Pancreas (tissue), 10 donors: ENCODE measurements at places on chromosomes 6 and 20. TPM values are rescaled to one million over a fixed set of nuclear protein-coding genes. Genes with fewer than 3 reads are reported as not detected.
A peak's percentile ranks its signal among the peaks of the same experiment; 100 is the strongest.

The FRK gene
- total RNA-seq = 11.6 TPM

The NOX3 gene
- not detected for total RNA-seq

The CD24 gene
- total RNA-seq = 694 TPM

The ARMH2 gene
- total RNA-seq = not detected

The BNIP5 gene
- 0.23 TPM for total RNA-seq

The C6orf58 gene
- total RNA-seq = 0.34 TPM

The KCNK16 gene
- total RNA-seq = 1.7 TPM

The SYNDIG1 gene
- total RNA-seq = 0.23 TPM

The UBR2 gene
- total RNA-seq = 22.0 TPM

The FAM83B gene
- total RNA-seq = 2.0 TPM

The MYLK4 gene
- total RNA-seq = 0.39 TPM

The VSX1 gene
- total RNA-seq = 0.31 TPM

DNA sequence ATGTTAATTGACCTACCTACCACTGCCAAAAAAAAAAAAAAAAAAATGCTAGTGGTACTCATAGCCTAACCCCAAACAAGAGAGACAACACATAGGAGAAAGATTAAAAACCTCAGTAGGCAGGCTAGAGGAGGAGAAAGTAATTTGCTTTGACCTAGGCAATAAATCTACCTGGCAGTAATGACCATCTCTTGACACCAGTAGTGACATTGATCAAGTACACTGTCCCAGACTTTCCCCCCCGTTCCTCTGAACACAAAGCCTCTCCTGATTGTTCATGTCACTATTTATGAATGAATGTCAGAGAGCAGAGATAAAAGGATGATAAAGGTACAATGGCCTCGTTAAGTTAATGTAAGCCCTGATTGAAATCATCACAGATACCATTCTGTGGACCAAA, 746.8 kb downstream of the CBLN4 start:
- no peak for DNase-seq

DNA sequence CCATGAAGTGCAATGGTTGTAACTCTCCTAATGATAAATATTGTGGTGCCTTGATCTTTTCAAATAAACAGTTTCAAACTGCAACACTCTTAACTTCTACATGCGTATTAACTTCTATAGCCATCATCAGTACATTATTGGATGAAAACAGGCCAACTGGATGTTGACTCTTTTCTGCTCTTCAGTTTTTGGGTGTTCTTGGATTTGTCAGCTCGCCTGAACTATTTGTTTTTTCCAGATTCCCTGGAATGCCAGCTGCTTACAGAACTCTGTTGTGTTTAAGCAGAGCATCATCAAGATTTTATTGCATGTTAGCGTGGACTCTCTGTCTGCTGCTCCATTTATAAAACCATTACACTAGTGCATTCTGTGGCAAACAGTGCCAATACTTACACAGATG, 626.1 kb downstream of the HDGFL1 start:
- DNase-seq = no peak

DNA sequence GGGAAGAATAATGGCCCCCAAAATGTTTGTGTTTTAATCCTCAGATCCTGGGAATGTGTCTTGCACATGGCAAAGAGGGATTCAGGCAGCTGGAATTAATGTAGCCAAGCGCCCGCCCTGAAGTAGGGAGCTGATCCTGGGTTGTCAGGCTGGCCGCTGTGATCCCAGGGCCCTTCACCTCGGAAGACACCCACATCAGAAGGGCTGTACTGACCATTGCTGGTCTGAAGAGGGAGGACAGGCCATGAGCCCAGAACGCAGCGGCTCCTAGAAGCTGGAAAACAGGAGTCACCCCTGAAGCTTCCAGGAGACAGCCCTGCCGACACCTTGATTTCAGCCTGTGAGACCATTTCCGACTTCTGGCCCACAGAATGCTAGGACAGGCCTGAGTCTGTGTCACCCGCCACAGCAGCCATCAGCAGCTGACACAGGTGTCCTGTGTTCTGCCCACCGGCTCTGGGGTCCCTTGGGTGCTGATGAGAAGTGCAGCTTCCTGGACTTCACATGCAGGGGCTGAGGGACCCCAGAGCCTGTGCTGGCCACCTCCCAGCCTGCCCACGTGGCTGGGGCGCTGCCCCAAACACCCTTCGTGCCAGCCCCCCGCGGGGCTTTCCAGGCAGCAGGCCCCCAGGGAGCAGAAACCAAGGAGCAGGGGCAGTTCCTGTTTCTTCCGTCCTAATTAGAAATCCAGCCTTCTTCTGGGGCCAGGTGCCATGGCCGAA, 86.3 kb downstream of the ERMARD start:
- DNase-seq = no peak

GRCh38 chr6:107618672-107619071, 128.8 kb downstream of the SOBP start:
- DNase-seq = no peak

GRCh38 chr20:52242237-52243230, 51.0 kb upstream of the ZFP64 start:
- no peak for DNase-seq

- no peak for DNase-seq
These were observed 1586.7 kb downstream of the HACE1 start for GRCh38 chr6:103273048-103273447.

- no peak for DNase-seq
These were observed 35.3 kb downstream of the ESR1 start for GRCh38 chr6:151842816-151843215.

DNA sequence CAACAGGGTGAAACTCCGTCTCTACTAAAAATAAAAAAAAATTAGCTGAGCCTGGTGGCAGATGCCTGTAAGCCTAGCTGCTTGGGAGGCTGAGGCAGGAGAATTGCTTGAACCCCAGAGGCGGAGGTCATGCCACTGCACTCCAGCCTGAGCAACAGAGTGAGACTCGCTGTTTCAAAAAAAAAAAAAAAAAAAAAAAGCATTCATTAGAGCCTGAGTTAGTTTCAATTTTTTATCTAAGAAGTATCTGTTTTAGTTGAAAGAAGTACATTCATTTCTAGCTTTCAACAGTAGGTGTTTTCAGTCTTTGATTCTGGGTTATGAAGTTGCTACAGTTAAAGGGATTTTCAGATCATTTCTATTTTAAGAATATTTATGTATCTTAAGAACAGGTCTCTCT, 42.2 kb downstream of the ZNF292 start:
- no peak for DNase-seq

- DNase-seq = no peak
These were observed 140.7 kb downstream of the ESR1 start for GRCh38 chr6:151948002-151948743.

DNA sequence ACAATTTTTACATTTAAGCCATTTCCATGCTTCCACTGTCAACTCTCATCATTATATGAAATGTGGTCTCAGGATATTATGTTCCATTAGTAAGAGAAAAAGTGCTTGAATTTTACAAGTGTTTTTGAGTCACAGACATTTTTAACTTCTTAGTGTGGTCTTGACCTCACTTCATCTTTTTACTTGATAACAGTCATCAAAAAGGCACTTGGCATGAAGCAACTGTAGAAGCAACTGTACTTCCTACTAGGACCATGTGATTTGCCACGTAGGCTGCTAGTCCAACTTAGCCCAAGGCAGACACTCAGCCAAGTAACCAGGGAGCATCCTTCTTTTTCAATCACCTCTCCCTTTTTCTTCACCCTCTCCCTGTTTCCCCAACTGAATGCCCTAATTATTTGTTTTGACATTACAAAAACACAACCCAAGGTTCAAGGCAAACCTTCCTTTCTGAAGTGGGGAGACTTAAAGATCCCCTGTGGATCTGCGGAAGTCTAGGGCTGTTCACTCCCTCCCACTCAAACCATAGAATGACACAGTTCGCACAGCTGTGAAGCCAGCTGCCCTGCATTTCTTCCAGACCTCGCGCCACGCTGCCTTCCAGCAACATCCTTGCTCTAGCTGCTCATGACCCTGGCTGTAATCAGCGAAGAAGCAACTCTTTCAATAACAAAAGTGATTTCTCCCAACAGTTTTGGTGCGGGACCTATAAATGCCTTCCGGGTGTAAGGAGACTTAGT, 45.0 kb downstream of the PHACTR1 start:
- no peak for DNase-seq

GRCh38 chr6:148824291-148824690, 77.5 kb downstream of the UST start:
- no peak for DNase-seq

DNA sequence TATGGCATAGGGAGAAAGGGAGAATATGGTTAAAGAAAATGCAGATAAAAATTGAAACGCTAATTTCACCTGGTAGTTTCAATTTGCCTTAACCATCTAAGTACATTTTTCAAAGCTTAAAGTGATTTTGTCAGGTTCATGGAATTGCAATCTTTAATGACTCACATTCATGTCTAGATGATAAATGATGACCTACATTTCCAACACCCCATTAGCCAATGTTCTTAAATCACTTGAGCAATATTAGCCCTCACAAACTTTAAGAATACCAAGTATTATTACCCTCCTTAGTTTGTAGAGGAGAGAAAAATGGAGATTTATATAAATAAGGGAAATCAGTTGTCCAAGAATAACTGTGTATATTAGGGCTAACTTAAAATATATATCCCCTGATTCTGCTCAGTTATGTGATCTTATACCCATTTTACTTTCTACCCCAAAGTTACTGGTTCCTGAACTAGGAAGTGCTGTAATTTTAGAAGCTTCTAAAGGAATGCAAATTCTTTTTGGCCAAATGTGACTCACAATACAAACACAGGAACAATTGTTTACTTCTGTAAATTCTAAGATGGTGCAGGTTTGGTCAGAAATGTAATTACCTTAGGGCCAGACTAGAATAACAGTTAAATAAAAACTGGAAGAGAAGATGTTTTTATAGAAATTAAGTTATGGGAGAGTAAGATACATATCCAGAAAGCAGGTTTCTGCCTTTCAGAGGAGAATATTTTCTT, 34.5 kb downstream of the TPBG start:
- DNase-seq = no peak

DNA sequence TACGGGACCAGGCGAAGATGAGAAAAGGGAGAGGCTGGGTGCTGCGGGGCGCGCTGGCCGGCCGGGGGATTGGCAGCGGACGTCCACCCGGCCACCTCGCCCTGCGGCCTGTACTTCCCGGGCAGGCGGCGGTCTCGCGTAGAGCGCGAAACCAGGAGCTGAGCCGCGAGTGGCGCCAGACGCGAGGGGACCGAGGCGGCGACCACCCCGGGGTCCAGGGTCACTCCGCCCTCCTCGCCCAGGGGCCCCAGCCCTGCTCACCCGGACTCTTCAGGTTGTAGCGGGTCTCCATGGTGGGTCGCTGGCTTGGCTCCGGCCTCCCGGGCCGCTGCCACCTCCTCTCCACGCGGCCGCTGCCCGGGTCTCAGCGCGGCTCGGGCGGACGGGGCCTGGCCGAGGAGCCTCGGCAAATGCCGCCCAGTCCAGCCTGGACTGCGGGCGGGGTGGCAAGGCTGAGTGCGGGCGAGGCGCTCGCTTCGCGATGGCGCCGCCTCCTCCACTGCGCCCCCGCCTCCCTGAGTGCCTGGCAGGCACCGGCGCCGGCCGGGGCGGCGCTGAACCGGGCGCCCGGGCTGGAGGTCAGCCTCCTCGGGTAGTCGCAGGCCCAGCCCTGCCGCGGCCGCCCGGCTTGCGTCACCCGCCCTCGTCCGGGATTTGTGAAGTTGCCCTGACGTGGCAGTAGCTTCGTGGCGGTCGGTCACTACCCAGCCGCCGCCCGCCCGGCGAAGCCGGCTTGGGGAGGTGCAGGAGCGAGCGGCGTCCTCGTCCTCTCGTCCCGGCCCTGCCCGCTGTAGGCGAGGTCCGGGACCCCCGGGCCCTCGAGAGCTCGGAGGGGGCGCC, at the start of gene UBE2J1:
Gene UBE2J1 (minus strand): TSS at position 445 of the 840 bp plus-strand sequence. CDS start 153 bp downstream, at position 292.
- DNase-seq = peak; percentile 98

DNA sequence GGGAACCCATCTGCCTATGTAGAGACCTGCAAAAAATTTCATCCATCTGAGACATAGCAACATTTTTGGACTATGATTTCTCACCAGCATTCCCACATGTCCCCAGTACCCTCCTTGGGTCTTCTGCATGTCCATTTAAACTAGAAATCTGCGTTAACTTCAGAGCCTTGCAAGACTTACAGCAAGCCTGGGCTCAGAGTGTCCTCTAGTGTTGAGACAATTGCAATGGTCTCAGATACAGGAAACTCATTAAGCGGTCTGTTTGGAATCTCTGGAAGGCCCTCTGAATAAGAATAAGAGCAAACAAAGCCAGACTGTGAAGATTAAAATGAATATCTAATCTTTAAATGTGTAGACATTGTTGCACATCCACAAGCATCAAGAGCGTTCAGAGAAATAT, 20.5 kb upstream of the PI3 start:
- no peak for DNase-seq

GRCh38 chr6:57021086-57021720, 25.3 kb upstream of the KIAA1586 start:
- DNase-seq = no peak

DNA sequence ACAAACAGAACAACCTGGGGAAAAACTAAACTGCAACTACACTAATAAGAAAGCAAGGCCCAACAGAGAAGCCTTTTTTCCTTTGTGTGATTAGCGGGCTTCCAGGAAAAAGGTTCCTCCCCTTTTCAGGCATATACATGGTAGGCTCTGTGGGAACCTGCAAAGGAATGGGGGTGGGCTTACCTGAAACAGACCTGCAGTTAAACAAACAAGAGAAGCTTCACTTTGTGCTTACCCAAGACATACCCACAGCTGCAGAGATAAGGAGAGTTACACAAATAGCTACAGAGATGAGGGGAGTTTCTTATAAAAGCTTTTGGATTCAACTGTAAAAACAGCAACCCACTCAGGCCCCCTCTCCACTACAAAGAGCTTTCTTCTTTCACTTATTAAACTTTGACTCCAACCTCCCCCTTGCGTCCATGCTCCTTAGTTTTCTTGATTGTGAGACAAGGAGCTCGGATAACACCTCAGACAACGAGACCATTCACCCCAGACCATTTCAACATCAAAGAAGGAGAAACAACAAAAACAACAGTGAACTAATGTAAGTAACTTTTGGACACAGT, 30.9 kb downstream of the RNF146 start:
- DNase-seq = no peak

GRCh38 chr20:59821788-59822187, 111.6 kb downstream of the SYCP2 start:
- no peak for DNase-seq

GRCh38 chr6:168264593-168265335, 54.8 kb downstream of the DACT2 start:
- DNase-seq = no peak

DNA sequence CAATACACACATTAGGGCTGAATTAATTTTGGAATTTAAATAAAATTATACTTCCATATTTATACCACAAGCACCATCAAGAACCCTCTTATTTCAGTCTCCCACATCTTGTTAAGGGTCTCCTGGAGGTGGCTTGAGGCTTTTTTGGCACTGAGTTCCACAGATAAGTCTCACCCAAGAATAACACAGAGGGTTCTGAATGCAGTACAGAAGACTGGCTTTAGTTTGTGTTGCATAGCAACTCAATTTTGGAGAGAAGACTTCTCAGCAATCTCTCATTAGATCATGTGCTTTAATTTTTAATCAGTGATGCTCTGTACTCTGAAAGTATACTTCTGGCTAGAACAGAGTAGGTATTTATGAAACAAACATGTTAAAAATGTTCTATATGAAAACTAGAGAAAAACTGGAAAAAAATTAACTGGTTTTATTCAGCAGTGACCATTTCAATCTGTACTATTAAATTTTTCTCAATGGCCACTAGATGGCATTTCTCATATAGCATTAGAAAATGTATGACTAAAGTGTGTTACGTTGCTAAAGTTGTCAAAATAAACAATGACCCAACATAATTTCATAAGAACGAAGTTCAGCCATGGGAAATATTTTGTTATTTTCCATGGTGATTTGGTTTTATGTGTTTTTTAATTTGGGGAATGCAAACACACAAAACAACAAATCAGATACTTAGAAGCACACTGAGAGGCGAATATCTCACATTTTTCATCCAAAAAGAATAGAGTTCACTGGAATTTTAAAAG, 32.7 kb upstream of the MAP7 start:
- no peak for DNase-seq

GRCh38 chr20:37390891-37391525, 45.1 kb downstream of the SRC start:
- peak; percentile 39 for DNase-seq
